IgD-negative memory B cell (primary cell): ENCODE measurements at places on chromosomes 3 and 15. TPM values are rescaled to one million over a fixed set of nuclear protein-coding genes. Genes with fewer than 3 reads are reported as not detected.

Gene SGO1
- polyA plus RNA-seq = 8.3 TPM

Gene SCAANT1
- polyA plus RNA-seq = not detected

Gene ABI3BP
- not detected for polyA plus RNA-seq

Gene DZIP1L
- polyA plus RNA-seq = not detected

Gene CASR
- not detected for polyA plus RNA-seq

Gene BSN
- polyA plus RNA-seq = 0.05 TPM

Gene SELENOT
- polyA plus RNA-seq = 213 TPM

Gene KIF7
- not detected for polyA plus RNA-seq
